ENCODE measurements at places on chromosomes 2 and 18. TPM values are rescaled to one million over a fixed set of nuclear protein-coding genes. Genes with fewer than 3 reads are reported as not detected.

DNA sequence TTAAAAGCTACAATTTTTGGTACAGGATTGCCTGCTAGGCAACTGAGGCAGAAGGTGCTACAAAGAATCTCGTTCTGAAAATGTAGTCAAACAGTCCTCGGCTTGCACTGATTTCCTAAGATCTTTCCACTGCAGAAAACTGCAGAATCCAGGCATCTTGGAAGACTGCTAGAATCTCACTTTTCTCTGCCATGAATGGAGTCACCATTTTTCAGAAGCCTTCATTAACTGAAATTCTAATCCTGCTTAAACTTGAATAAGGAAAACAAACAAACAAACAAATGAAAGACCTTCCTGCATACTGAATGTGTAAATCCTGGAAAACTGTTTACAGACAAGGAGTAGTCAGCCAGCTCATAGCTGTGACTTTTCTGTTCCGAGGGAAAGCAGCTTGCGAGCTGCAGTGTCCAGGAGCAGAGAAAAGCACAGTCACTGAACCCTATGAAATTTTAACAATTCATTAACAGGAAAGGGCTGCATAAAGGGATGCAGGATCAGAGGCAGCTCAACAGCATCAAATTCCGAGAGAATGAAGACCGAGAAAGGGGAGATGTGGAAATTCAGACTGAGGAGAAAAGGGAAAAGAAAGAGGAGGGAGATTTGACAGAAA, 210.5 kb upstream of the PIK3C3 start:
- no peak for DNase-seq

DNA sequence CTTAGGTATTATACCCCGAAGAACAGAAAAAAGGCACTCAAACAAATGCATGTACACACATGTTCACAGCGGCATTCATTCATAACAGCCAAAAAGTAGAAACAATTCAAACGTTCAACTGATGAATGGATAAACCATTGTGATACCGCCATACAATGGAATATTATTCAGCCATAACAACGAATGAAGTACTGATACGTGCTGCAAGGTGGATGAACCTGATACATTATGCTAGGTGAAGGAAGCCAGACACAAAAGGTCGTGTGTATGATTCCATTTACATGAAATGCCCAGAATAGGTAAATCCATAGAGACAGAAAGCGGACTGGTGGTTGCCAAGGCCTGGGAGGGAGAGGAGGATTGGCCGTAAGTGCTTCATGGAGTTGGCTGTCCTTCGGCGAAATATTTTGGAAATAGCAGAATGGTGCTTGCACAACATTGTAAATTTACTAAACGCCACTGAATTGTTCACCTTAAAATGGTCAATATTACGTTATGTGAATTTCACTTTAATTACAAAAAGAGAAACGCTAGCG, 750 bp upstream of the RMP24 start:
- DNase-seq: no peak

The SERPINB10 gene
- not detected for total RNA-seq

DNA sequence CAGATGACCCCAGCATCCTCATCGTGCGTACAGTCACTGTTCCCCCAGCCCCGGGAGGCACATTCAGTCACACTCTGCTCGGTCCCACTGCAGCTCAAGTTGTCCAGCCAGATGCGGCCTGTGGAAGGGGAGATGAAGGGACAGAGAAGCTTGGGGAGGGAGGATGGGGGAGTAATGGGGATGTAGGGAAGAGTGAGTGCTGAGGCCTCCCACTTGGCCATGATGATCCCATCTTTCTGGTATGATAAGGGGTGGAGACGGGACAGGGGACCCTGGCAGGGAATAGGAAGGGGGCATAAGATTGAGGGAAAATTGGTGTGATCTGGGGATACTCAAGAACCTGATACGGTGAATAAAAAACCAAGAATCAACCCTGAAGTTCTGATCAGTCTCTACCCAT, 3.5 kb downstream of the LOXL3 start:
- DNase-seq: no peak

The CD8B2 gene
- total RNA-seq: not detected

DNA sequence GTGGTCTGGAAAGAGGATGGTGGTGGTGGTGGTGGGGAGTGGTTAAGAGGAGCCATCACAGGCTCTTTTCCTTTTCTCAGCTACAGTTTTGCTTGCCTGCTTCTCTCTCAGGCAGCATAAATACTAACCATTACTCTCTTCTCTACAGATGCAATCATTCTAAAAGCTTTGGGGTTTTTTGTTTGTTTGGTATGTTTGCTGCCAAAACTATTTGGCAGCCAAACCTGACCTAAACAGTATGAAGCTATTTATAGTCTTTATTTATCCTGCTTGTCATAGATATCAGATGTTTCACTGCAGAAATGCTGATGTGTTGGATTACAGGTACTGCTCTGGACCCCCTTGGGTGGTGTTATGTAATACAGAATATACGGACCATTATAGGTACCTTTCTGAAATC, 15.3 kb downstream of the SIX3 start:
- no peak for DNase-seq

- no peak for DNase-seq
Observed at GRCh38 chr2:27092696-27093429, 6.3 kb downstream of the KHK start.

DNA sequence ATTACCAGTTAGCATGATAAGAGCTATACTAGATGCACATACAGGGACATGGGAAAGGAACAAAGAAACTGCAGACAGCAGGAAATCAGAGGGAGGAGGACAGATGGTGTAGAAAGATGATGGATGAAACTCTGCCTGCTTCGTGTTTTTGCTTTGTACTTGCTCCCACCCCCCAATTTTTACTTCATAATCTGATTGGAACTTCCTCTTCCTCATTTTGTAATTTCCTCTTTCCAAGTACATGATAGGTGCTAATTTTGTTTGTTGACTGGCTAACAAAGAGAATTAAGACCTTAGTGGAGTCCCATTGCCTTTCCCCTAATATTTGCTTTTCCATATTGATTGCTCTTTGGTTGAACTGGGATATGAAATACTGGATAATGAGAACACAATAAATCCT, 76.0 kb upstream of the PELI1 start:
- no peak for DNase-seq

- no peak for DNase-seq
Observed at GRCh38 chr2:208335-208734, 55.5 kb downstream of the SH3YL1 start.

DNA sequence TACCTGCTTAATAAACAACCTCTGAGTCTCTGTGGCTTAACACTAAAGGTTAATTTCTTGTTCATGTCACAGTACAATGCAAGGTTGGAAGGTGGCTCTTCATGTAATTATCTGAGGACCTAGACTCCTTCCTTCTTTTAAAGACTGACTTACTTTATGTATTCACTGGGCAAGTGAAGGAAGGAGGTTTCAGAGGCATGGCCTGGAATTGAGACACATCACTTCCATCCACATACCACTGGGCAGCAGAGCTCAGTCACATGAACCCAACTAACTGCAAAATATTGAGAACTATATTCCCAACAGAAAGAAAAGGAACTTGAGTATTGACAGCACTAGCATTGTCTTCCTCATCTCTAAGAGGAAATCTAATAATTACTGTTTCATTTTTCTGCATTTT, 57.5 kb upstream of the FN1 start:
- DNase-seq: no peak

GRCh38 chr2:201696151-201696659, 2.2 kb downstream of the MPP4 start:
- DNase-seq: no peak

GRCh38 chr2:240835528-240835927, 15.5 kb upstream of the KIF1A start:
- DNase-seq: no peak

DNA sequence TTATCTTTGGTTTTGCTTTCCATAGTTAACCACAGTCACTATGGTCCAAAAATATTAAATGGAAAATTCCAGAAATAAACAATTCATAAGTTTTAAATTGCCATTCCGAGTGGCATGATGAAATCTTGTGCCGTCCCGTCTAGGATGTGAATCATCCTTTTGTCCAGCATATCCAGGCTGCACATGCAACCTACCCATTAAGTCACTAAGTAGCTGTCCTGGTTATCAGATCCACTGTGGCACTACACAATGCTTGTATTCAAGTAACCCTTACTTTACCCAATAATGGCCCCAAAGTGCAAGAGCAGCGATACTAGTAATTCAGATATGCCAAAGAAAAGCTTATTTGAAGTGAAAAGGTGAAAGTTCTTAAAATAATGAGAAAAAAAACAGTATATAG, 10.7 kb downstream of the USP34 start:
- DNase-seq: no peak

The MARCHF4 gene
- total RNA-seq: not detected

DNA sequence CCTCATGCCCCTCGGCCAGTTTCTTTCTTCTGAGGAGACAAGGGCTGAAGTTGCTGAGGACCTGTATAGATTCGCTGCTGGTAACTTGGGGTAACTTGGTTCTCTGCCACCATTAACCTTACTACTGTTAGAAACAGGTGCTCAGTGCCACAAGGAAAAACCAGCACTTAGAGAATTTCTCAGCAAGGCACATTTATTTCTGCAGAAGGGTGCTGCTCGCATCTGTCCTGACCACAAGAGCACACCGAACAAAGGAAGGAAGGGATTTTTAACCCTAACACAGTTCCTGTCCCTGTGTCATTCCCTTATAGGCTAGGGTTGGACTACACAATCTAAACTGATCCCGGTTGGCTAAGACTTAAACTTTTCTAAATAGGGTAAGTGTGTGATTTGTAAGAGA, 154.1 kb downstream of the SOCS6 start:
- no peak for DNase-seq
